ENCODE measurements at places on chromosomes 1 and 21.

GRCh38 chr1:161069241-161069640 is 450 bp downstream of the ARHGAP30 start:
- no peak for DNase-seq

GRCh38 chr1:234689236-234689635 is 79.3 kb upstream of the IRF2BP2 start:
- DNase-seq = no peak

DNA sequence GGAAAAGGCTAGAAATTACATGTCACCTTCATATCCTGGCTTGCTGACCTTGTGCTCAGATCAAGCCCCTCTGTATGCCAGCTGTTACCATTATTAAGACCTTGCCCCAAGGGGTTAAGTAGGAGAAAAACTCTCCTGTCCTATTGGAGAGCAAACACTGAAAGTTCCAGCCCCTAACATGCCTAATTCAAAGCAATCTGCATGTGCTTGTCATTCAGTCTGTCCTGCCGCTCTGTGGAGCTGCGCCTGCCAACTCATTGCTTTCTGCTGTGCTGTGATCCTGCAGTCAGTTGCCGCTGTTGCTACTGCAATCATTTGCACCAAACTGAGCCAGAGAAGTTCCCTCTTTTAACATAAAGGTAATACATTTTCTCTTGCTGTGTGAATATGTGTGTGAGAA is 113.4 kb downstream of the DISP1 start:
- no peak for DNase-seq

DNA sequence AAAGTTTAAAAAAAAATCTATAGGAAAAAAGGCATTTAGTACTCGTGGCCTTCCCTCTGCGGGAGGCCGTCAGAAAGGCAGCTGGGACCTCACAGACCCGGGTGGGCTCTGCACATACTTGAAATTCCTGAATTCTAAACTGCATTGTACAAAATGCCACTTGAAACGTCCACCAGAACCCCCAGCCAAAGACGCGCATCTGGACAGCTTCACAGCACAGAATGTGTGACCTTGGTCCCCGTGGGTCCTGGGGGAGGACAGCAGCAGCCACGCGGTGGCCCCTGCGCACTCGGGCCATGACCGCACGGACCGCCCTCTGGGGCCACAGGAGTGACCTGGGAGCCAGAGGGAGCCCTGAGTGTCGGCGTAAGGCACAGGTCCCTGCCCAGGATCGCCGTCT is 20.6 kb upstream of the MRPS14 start:
- DNase-seq = no peak

DNA sequence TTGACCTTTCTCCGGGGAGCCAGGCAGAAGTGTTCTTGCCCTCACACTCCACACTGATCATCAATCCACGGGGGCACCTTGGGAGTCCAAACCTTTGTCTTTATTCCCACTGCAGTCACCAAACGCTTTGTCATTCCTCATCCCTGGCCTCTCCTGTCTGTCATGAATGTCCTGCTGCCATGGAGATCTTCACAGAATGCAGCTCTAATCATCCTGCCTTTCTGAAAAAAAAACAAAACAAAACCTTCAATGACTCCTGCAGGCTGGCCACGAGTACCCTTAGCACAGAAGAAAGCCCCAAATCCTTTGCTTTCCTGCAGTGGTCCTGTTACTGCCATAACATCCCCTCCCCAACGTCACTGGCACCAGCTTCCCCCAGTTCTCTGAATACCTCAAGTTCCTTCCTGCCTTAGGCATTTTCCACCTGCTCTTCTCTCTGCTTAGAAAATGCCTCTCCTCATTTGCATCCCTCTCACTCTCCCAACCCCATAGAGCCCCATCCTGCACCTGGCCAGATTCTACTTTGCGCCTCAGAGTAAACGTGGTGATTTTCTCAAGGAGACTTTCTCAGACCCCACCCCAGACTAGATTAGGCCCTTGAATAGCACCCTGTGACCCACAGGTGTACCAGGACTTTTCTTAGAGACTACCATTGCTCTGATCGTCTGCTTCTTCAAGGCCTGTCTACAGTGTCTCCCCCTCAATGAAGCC is 131.2 kb downstream of the AK5 start:
- no peak for DNase-seq

Data from Peyer's patch (tissue), 4 donors.